ENCODE measurements at places on chromosomes 7 and 10. TPM values are rescaled to one million over a fixed set of nuclear protein-coding genes. Genes with fewer than 3 reads are reported as not detected.

DNA sequence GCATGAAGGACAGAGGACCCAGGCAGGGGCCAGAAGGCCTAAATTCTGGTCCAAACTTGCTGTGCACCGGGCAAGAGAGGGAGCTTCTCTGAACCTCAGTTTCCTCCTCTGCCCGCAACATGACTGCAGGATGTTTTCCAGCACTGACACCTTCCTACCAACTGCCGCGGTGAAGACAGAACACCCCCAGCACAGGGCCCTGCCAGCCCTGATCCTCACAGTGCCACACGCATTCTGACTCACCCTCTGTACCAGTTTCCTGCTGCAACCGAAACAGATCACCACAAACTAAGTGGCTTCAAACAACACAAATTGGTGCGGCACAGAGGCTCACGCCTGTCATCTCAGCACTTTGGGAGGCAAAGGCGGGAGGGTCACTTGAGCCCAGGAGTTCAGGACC lies 18.1 kb downstream of the MAD1L1 start:
- H3K4me1 ChIP-seq: no peaks in the 10 kb centered on the region
- peaks cover 44% of the 10 kb centered on the region for H3K36me3 ChIP-seq
- H3K4me3 ChIP-seq: no peak overlapping the region
- H3K27me3 ChIP-seq: no peaks in the 10 kb centered on the region
- no peak for DNase-seq

LRRC4 gene
- 0.94 TPM for total RNA-seq

GRCh38 chr10:107010531-107010930 lies 154.0 kb downstream of the SORCS1 start:
- H3K4me3 ChIP-seq: no peak overlapping the region
- no peaks in the 10 kb centered on the region for H3K4me1 ChIP-seq
- H3K36me3 ChIP-seq: no peaks in the 10 kb centered on the region
- no peak overlapping the region for H3K27ac ChIP-seq
- H3K27me3 ChIP-seq: no peaks in the 10 kb centered on the region
- no peak for DNase-seq

DNA sequence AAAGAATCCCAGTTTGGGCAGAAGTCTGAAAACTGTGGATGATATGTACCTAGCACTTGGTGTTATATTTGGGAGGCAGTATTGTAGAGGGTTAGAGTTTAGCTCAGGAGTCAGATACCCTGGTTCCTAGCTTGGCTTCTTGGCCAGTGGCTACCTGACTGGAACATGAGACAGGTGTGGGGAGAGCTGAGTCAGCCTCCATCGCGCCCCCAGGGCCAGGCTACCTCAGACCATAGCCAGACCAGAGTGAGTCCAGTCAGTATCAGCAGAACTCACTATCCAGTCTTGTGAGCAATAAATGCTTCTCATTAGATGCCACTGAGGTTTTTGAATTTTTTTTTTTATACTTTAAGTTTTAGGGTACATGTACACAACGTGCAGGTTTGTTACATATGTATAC lies 26.0 kb downstream of the CYP3A5 start:
- H3K4me3 ChIP-seq: no peak overlapping the region
- H3K27ac ChIP-seq: no peak overlapping the region
- no peak for DNase-seq
- H3K27me3 ChIP-seq: no peaks in the 10 kb centered on the region
- peaks cover 9% of the 10 kb centered on the region for H3K36me3 ChIP-seq
- H3K4me1 ChIP-seq: no peaks in the 10 kb centered on the region

ABCB1 gene
- total RNA-seq: not detected

DNA sequence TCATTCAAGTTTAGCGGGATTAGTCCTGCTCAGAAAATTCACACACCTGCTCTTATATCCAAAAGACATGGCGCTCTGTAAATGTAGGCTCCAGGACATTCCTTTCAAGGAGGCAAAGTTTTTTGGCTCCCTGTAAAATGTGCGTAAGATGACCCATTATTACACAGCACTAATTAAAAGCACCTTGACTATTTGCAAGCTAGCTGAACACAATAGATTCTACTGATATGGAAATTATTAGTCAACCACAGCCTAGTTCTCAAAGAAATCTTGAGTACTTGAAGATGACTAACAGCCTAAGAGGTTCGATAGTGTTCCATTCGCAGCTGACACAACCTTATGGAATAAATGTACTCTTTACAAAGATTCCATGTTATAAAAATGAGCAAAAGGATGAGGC lies 175.2 kb downstream of the BMPER start:
- no peaks in the 10 kb centered on the region for H3K36me3 ChIP-seq
- H3K27me3 ChIP-seq: no peaks in the 10 kb centered on the region
- no peak overlapping the region for H3K4me3 ChIP-seq
- DNase-seq: no peak
- H3K4me1 ChIP-seq: no peaks in the 10 kb centered on the region

DNA sequence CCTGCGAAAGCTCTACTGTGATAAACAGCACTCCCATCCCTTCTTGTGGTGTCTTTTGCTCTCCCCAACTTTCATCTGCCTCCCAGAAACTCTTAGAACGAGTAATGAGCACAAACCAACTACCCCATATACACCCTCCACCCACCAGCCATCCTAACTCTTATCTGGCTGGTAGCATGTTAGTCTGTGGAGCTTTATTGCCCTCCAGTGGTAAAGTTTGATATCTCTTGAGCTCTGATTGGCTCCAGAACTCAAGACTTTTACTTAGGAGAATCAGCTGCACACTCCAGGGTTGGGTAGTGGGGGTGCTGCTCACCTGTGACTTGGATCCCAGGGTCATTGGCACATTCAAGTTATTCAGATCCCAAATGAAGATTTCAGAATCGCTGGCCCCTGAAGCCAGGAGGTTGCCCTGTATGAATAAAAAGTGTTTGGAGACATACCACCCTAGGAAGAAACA lies 10.9 kb downstream of the SEC31B start:
- no peak overlapping the region for H3K27ac ChIP-seq
- H3K4me1 ChIP-seq: peaks cover 14% of the 10 kb centered on the region
- DNase-seq: no peak

- no peak overlapping the region for H3K4me3 ChIP-seq
- no peaks in the 10 kb centered on the region for H3K4me1 ChIP-seq
- H3K27ac ChIP-seq: no peak overlapping the region
Observed at GRCh38 chr7:82091126-82091684, 321.4 kb upstream of the HGF start.

PHKG1 gene
- 0.24 TPM for total RNA-seq
